CD8-positive, alpha-beta memory T cell (primary cell): ENCODE measurements at places on chromosomes 5 and 9.

- peak; percentile 37 for DNase-seq
These were observed 1.9 kb upstream of the CRB2 start for GRCh38 chr9:123353984-123354591.

DNA sequence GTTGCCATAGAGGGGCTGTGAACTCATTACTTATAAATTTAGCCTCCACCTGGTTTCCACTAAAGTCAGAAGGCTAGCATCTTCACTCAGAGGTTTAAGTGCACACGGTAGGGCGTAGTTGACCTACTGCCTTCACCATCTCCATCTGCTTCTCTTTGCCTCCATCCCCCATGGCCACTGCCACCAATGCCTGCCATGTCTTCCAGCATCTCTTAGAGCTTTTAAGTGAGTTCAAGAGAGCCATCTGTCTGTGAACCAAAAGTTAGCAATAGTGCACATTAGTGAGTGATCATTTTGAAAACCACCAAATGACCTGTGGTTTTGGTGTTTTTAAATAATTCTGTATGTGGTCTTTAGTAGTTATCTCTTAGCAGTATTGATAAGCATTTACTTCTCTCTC is 102.0 kb downstream of the DMRTA1 start:
- no peak for DNase-seq

DNA sequence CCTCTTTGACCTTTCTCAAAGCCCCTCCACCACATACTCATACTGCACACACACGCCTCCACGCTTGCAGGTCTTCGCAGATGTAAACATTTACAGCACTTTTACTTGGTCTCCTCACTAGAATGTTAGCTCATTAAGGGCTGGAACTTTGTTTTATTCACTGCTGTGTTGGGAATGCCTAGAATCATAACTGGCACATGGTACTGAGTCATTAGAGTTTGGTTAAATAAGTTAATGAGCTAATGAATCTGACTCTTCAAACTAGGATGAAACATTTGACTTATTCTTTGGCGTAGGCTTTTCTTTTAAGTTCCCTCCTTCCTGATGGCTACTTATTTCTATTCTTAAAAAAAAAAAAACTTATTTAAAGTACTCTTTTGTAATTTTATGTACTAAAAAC is 28.9 kb downstream of the MAN2A1 start:
- no peak for DNase-seq

DNA sequence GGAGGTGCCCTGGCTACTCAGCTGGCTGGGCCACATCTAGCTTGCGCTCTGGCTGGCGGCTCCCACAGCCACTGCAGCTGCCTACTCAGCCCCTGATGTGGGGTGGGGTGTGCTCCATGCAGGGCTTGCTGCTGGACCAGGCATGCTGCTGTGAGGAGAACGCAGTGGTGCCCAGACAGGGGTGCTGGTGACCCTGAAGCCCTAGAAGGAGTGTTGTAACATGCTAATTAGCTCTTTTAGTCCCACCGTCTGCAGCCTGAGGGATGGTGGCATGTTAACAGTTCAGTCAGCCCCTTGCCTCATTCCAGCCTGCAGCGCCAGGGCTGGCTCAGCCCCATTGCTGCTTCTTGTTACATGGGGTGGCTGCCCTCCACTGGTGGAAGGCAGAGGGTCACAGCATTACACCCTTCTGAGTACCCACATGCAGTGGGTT is 642.3 kb downstream of the DMRTA1 start:
- no peak for DNase-seq

GRCh38 chr9:113622600-113623400 is 159.3 kb downstream of the RGS3 start:
- no peak for DNase-seq

DNA sequence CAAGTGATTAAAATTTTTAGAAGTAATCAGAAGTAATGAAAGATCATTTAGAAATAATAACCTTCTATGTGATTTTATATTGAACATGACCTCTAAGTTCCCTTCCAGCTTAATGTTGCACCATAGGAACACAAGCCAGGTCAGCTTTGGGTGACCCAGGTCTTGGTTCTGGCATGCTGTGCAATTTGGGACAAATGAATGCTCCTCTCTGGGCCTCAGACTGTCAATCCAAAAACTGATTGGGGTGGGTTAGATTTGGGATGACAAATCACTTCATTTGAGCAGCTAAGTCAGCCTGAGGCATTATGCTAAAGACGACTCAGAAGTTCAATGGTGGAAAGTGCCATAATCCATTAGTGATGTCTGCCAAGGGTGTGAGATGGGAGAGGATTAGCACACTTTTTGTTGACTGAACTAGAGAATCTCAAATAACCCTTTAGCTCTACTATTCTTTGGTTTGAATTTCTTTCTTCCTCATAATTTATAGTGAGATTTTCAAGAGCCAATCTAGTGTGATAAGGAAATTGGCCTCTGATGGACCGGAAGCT is 60.7 kb upstream of the BOD1 start:
- DNase-seq = no peak

DNA sequence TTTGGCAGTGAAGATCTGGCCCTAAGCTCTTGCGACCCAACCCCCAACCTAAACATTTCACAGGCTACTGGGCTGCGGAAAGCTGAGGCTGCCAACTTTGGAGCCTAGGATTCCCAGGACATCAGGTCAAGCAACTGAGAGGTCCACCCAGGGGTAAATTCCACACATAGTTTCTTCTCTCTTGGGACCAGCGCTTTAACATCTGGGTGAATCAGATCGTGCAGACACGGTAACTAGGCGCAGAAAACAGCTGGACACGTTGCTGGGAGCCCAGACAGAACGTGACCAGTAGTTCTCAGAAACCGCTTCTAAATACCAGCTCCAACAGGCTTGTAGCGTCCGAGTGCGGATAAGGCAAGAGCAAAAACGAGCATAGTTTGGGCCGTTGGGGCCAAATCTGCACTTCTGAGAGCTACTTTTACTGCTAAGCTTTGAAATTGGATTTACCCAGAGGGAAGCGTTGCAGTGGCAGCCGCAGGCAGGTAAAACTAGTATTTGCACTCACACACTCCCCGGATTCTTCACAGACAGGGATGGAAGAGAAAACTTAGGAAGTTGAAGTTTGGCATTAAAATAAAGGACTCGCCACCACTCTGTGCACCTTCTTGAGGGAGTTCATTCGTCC is 11.8 kb downstream of the ITGA1 start:
- no peak for DNase-seq

- no peak for DNase-seq
These were observed 492.7 kb downstream of the RASEF start for GRCh38 chr9:82570226-82570625.

- DNase-seq = no peak
These were observed 86.0 kb upstream of the FER start for GRCh38 chr5:108661590-108662219.

GRCh38 chr5:168174376-168174775 is 117.1 kb upstream of the WWC1 start:
- no peak for DNase-seq

DNA sequence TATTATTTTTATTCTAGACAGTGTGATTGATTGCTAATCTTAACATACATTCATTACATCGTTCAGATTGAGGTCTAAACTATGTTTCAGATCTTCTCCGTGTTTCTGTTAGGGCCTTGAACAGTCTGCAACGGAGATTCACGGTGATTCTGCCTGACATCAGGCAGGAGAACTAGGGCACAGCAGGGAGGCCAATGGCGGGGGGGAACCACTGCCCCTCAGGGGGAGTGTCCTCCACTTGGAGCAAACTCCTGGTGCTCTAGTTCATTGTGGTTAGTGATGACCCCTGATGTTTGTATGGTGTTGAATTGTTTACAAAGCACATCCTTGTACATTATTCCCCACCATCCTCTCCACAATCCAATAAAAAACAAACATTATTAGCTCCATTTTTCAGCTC is 173.5 kb downstream of the ZNF608 start:
- no peak for DNase-seq

GRCh38 chr5:66992547-66992946 is 204.1 kb downstream of the CD180 start:
- DNase-seq = no peak

GRCh38 chr9:1979741-1980367 is 35.3 kb upstream of the SMARCA2 start:
- DNase-seq = no peak

- no peak for DNase-seq
These were observed 11.5 kb upstream of the FAF2 start for GRCh38 chr5:176436656-176437055.

- no peak for DNase-seq
These were observed 25.8 kb upstream of the TRIM32 start for GRCh38 chr9:116661037-116661954.

DNA sequence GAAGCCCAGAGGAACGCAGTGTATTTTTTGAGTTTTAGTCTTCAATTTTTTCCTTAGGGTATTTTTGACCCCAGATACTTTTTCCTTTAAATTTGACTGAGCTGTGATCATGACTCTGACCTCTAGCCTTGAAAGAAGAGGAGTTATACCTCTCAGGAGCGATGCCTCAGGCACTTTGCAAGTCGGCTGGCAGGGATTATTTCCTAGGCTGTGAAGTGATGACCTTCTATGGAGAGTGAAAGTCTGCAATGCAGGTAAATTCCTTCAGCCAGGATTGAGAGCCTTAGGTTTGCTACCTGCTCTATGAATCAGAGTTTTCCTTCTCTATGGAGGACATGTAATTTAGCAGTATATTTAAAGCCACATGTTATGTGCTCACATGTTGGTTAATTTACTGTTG is 10.8 kb upstream of the NUDT12 start:
- no peak for DNase-seq

GRCh38 chr5:12883395-12883794 is 979.1 kb upstream of the CTNND2 start:
- no peak for DNase-seq

DNA sequence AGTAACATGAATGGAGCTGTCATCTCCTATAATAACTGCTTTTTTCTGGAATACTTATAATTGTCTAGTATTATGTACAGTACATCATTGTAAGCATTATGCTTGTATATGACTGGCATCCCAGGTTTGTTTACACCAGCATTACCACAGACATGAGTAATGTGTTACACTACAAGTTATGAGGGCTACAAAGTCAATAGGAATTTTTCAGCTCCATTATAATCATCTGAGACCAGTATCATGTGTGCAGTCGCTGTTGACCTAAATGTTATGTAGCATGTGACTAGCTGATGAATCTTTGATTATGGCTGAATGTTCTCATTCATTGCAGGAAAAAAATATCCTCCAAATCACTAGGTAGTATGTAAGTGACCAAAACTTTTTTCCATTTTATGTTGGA is 2.2 kb downstream of the ZCCHC9 start:
- no peak for DNase-seq

- no peak for DNase-seq
These were observed 16.3 kb downstream of the IDNK start for GRCh38 chr9:83639266-83639665.

GRCh38 chr5:98454407-98454806 is 319.1 kb upstream of the RGMB start:
- DNase-seq = no peak

DNA sequence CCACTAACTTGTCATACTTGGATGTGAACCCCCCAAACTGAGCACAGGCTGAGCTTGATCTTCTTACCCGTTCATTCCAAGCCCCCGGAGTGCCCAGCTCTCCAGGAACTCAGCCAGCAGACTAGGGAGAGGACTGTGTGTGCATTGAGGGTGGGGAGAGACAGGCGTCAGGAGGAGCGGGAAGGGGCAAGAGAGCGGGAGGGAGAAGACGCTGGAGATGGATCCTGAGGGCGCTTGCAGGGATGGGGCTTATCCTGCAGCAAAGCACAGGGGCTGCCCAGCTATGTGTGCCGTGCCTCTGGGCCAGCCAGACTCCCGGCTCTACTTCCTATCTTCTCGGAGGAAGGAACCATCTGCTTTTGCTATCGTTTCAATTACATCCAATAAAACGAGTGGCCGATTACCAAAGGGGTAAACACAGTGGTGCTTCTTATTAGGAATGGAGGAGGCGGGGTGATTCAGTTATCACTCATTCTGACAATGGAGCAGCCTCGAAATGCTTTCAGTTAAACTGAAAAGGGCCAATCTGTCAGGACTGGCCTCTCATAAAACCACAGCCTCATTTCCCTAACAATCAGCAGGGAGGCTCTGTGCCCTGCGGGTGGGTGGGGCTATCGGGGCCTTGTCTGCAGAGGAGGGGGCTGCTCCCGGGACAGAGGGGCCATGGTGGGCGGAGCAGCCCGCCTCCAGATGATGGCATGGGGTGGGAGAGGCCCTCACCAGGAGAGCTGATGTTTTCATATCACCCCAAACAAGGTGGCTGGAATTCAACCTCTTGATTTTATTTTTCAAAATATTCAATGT is 168.2 kb downstream of the DAB2IP start:
- no peak for DNase-seq

- no peak for DNase-seq
These were observed 69.6 kb upstream of the PRRC1 start for GRCh38 chr5:127447827-127448226.

GRCh38 chr9:110650261-110650660 is 18.3 kb upstream of the MUSK start:
- DNase-seq = no peak

DNA sequence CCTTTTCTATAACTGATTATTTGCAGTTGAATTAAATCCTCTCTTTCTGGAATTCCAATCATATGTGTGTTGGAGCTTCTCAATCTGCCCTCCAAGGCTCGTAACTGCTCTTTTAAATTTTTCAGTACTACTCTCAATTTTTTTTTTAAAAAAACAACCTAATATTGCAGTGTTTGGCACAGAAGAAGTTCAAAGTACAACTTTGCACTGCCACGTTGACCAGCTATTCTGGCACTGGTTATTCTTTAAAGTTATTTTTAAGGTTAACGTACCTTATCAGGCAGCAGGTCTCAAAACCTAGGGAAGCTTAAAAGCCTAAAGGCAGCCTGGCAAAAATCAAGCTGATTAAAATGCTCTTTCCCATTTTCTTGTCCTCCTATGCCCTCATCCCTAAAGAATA is 120.5 kb downstream of the GHR start:
- DNase-seq = no peak

GRCh38 chr5:66498791-66499207 is 97.4 kb upstream of the MAST4 start:
- no peak for DNase-seq

DNA sequence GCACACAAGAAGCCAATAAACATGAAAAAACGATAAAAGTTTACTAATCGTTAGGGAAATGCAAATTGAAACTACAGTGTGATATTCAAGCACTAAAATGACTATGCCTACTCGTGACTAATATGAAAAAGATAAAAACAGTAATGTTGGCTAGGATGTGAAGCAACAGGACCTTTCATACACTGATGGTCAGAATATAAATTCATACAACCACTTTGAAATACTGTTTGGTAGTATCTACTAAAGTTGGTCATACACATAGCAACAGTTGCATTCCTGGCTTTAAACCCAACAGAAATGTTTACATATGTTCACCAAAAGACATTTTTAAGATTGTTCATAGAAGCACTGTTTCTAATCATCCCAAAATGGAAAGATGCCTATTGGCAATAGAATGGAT is 24.3 kb downstream of the FBXO38 start:
- DNase-seq = no peak

- peak; percentile 62 for DNase-seq
These were observed 19.6 kb upstream of the LIX1 start for GRCh38 chr5:97162045-97162444.

DNA sequence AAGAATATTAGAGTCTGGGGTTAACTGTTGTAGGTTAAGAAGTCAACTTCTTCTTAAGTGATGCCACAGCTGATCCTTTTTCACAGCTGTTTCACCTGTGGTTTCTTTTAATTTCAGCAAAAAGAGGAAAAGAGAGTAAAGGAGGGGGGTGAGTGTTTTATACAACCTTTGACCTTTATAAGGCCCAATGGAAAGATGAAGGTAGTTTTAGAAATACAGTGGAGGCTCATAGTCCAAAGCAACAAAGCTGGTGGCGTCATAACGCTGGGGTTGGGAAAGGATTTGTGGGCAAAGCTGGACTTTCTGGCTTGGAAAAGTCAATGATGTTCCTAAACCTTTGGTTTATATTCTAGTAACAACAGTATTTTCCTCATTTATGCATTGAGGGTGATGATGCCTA is 49.5 kb downstream of the RCL1 start:
- no peak for DNase-seq
